ENCODE measurements at places on chromosomes 3 and 15. TPM values are rescaled to one million over a fixed set of nuclear protein-coding genes. Genes with fewer than 3 reads are reported as not detected.

Gene SLC22A14
- total RNA-seq: not detected

Gene WDR49
- total RNA-seq: 1.9 TPM

Gene RBM6
- 44.3 TPM for total RNA-seq

Gene CYP1A2
- not detected for total RNA-seq

Gene GABRR3
- total RNA-seq: not detected

Gene SLC28A2
- total RNA-seq: not detected

Gene DNAH12
- total RNA-seq: not detected

Gene SLC6A6
- total RNA-seq: 14.3 TPM

Gene XCR1
- total RNA-seq: not detected

Gene ATG7
- total RNA-seq: 17.5 TPM

Gene NPAP1
- not detected for total RNA-seq

Gene CPN2
- 2.3 TPM for total RNA-seq

Gene CORO2B
- 8.5 TPM for total RNA-seq
